Stimulated activated CD8-positive, alpha-beta memory T cell treated with anti-CD3 and anti-CD28 coated beads, Interleukin-2, amount 100 ng/mL, for 1 hour (primary cell): ENCODE measurements at places on chromosomes 6 and 20.

DNA sequence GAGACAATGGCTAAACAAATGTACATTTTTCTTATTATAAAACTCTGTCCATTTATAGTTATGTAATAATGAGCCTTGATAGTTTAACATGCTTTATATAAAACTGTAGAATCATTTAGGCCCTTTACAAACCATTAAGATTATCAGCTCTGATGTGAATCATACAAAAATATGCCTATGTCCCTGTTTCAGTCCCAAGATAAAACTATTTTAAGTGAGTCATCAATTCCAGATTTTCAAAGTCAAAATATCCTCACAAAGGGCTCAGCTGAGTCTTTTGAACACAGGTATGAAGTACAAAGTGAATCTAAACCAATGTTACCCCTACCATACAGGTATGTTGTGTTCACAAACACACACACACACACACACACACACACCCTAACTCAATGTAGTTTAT lies 88.0 kb downstream of the PTPRK start:
- no peak for DNase-seq

GRCh38 chr6:110296241-110297025 lies 61.7 kb downstream of the METTL24 start:
- DNase-seq: no peak

DNA sequence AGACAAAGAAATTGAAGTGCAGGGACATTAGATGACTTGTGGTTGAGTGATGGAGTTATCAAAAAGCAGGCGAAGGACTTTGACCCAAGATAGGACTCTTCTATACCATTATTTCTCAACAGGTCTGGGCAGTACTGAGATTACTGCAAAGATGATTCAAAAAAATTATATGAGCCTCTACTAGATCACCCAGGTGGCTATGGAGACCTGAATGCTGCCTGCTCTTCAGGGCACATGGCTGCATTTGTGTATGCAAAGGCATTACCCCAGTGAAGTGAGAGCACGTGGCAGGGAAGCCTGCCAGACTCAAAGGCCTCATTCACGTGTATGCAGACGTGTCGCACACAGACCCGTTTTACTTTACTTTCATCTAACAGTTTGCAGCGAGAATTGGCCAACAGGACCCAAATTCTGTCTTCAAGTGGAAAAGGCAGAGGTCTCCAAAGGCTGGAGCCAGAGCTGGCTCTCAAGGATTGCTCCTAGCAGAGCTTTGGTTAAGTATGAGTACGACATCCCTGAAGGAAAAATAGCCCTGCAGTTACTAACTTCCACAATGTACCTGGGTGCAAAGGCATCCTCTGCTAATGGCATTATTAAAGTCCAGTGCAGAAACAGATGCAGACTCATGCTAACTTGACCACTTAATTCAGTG lies 113.8 kb upstream of the ARMC2 start:
- DNase-seq: no peak

- no peak for DNase-seq
Observed at GRCh38 chr20:57259121-57259937, 7.1 kb downstream of the BMP7 start.

DNA sequence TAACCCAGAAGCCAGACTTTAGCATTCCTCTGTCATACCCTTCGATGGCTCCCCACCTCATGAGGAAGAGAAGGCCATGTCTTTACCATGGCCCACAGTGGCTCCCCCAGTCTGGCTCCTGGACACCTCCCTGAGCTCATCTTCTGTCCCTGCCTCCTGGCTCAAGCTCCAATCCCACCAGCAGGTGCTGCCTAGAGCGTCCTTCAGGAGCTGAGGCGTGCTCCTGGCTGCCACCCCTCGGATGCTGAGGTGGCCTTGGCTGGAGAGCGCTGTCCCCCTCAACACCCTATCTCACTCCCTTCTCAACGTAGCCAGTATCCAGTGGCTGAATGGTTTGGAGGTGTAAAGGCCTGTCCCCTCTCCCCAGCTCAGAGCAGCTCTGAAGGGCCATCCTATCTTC lies 47.4 kb upstream of the RANBP9 start:
- no peak for DNase-seq

- no peak for DNase-seq
Observed at GRCh38 chr6:52377538-52378221, 15.7 kb downstream of the PAQR8 start.

- DNase-seq: no peak
Observed at GRCh38 chr6:132401618-132402285, 477 bp upstream of the MOXD1 start.
